ENCODE measurements at places on chromosomes 3 and 15.

DNA sequence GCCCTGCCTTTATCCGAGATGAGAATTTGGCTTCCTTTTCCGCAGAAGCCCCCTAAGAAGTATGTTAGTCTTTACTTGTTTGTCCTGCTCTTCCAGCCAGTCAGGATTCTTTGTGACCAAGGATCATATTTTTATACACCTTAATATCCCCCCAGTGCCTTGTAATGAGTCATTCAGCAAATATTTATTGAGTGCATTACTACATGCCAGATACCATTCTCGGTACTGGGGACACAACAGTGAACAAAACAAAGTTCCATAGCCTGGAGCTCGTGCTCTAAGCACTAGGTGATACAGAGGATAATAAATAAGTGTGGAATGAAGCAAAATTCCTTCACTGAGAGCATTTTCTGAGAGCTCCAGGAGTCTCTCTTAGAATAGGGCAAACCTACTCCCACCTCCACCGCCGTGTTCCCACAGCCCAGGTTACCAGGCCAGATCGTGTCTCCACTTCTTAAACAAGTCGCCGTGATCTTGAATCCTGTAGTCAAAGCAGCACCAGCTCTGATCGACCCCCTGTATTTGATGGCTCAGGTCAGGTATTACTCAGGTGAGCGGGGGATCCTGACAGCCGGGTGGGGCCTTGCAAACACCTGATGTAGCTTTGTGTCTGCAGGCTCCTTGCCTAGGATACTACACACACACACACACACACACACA, 18.5 kb downstream of the TTC21A start:
- DNase-seq = no peak

DNA sequence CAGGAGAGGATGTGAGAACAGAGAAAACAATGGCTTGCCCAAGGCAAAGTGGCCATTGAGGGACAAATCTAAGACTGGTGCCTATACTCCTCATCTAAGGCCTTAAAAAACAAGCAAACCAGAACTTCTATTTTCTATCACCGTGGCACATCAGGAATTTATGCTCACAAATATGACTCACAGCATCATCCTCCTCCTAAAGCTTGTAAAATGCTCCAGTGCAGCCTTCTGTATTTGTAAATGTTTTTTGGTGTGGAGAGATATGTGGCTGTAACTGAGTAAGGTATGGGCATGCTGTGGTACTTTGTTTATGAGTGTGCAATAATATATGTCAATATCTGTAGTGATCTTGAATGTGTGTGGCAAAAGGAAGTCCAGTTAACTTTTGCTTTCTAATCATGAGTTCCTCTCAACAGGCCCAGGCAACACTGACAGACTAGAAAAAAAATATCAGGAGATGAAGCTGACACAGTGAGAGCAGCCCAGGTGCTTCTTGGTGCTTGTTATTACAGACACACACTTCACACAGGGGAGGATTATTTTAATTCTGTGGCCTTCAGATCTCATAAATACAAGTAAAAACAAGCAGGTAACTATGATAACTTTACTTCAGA, 60.3 kb downstream of the CTNNB1 start:
- no peak for DNase-seq

DNA sequence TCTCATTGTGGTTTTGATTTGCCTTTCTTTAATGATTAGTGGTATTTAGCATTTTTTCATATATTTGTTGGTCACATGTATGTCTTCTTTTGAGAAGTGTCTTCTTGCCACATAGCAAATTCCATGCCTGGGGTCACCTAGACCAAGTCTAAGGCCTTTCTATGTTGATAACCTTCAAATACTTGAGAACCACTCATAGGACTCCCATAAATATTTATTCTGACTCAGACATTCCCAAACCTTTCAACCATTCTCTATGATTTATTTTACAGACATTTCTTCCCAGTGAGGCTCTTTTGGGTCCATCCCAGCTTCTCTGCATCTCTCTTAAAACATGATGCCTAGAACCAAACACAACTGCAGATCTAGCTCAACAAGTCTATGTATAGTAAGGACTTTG, 69.2 kb downstream of the ATP8B4 start:
- no peak for DNase-seq

DNA sequence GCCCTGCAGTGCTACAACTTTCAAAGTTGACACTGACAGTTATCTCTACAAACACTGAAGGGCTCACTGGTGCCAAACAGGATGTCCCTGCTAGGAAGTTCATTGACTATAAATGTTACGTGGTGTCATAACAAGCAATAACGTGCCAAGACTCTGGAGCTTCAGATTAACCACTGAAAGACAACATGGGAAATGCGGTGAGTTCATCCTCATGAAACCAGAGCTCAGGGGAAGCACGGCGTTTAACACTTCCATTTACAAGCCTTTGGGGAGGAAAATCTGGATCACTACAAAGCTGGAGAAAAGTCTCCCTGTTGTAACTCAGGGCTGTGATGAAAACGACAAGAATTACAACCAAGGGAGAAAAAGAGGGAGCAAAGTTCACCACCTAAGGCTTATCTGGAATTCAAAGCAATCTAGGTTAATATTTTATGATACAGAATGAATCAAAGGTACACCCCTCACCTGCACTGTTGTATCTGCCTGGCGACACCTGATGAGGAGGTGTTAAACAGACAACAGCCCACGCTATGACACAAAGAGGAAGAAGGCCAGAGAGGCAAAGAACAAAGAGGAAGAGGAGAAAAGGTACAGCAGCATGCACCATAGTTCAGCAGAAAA, 27.0 kb downstream of the SHQ1 start:
- no peak for DNase-seq

DNA sequence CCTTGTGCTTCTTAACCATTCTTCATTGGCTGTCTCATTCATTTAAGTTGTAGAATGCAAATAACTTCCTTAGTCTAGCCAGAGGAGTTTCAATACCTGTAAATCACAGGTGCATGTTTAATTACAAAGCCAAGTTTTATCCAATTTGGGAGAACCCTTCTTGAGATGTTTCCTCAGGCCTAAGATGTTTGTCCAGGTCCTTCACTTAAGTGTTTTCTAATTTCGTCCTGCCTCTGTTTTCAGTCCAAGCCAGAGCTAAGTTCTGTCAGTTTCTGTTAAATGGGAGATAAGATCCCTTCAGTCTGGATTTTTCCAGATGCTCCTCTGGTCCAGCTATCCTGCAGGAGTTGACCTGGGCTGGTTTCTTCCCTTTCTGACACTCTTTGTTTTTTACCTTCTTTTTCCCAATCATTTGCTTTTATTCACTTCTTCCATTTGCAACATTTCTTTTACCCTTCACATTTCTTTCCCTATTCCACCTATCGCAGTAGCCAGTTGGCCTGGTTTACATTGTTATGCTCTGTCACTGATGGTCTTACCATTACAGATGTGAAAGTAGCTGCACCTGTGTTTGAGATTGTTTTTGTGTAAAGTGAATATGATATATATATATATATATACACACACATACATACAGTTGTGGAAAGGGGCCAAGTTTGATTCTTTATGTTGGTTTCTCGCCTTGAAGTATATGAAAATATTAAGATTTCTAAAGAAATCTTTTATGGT, 34.5 kb downstream of the EIF2AK4 start:
- no peak for DNase-seq

DNA sequence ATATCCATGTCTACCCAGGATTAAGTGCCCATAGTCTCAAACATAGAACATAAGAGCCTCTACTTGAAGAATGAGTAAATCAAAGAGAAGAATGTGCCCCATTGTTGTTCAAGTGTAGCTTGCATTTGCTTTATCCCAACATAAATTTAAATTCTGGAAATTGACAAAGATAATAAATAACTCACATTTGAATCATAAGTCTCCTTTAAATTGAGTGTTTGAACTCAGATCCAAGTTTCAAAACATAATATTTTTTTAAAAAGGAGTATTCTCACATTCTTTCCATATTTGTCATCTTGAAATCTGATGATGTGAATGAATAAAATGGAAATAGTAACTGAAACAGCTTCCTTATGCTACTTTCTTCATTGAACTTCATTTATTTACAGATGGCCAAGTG, 135.2 kb downstream of the MECOM start:
- no peak for DNase-seq

GRCh38 chr15:71148048-71148447, 32.8 kb downstream of the THSD4 start:
- no peak for DNase-seq

GRCh38 chr3:13674538-13675185, 125.7 kb downstream of the FBLN2 start:
- no peak for DNase-seq

DNA sequence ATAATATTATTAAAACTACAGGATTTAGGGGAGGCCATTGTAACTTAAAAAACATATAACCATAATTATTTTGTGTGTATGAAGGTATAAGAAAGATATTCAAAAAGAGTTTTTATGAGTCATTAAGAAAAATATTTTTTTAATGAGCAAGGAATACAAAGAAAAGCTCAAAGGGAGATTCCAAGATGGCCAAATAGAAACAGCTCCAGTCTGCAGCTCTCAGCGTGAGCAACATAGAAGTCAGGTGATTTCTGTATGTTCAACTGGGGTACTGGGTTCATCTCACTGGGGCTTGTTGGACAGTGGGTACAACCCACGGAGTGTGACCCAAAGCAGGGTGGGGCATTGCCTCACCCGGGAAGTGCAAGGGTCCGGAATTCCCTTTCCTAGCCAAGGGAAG, 336.1 kb downstream of the TBL1XR1 start:
- DNase-seq = no peak

- DNase-seq = no peak
These were observed 9.3 kb downstream of the FOXL2 start for GRCh38 chr3:138937690-138938055.

DNA sequence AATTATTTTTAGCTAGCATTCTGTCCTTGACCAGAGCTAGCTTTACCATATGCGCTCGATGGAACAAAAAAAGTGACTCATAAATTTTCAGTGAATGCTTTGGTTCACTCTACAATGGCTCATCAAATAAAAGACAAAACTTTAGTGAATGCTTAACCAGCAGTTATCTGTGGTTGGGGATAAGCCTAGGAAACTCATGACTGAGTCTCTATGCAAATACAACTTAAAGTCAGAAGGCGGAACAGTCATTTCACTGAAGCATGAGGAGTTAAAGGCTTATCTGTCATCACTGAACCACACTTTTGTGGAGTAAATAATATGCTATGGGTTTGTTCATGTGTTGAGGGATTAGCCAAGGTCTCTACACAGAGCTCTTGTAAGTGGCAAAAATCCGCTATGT, 308.4 kb downstream of the SQOR start:
- peak; percentile 8 for DNase-seq

- no peak for DNase-seq
These were observed 999.7 kb upstream of the ALCAM start for GRCh38 chr3:104367000-104367399.

- DNase-seq = no peak
These were observed 17.4 kb upstream of the RTP2 start for GRCh38 chr3:187719628-187720336.

DNA sequence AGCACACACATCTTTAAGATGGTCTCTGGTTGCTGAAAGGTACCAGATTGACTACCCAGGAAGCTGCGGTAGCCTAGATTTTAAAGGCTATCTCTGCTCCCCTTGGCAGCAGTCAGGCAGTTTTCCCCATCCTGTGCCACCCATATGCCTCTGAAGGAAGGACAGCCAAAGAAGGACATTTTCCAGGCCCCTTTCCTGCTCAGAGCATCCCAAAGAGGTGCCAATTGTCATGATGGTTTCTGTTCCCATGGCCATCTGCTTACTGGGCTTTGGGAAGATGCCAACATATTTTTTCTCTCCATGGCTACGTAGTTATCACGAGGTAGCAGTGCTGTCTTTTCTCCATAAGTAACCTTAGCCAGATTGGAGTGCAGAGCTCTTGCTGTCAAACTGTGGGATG, 39.7 kb downstream of the UNC13C start:
- no peak for DNase-seq

DNA sequence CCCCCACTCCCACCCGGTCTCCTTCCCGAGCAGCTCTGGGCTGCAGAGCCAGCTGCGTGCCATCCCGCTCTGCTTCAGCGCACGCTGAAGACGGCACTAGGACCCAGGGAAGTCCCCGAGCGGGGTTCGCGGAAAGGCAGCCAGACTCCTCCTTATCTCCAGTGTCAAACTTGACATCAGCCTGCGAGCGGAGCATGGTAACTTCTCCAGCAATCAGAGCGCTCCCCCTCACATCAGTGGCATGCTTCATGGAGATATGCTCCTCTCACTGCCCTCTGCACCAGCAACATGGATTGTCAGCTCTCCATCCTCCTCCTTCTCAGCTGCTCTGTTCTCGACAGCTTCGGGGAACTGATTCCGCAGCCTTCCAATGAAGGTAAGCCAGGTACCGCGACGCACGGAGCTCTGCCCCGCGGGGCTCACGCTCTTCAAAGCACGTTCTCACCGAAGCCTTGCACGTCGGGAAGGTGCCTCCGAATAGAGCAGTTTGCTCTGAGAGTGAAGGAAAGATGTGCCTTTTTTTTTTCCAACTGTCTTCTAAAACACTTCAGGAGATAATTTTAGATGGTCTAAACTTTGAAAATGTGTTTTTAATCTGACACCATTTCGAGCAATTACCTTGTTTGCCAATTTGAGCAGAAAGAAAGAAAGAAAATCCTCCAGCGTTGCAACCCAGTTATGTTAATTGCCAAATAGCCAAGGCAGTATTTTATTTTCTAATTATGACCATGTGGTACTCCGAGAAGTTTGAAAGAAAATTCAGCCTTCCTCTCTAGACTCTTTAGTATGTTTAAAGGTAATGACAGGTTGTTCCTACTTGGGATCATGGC, at the start of gene EPHA3:
Gene EPHA3, plus strand, starts transcription at position 161 of the 830 bp plus-strand sequence. Its CDS starts 128 bp downstream, at position 289.
- DNase-seq = no peak

DNA sequence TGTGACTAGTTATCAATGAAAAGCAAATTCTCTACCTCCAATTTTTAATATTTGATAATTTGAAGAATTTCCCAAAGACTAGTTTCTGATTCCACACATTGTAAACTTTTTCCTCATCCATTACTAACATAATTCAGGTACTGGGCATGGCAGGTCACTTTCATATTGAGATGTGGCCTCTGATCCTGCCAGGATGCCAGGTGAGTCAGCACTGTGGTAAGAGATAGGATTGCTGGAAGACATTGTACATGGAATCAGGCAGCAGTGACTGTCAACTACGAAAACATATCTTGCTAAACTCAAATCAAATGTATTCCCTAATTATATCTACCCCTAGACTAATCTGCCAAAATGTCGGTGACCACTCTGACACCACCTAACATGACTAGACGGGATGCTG, 33.2 kb upstream of the POU1F1 start:
- DNase-seq = no peak

GRCh38 chr15:71275566-71276335, 160.5 kb downstream of the THSD4 start:
- DNase-seq = no peak

Measured in DMS79 (cell line).